ENCODE measurements at places on chromosomes 5 and 9.

- DNase-seq = no peak
These were observed 6.1 kb downstream of the ANKS6 start for GRCh38 chr9:98790134-98790841.

GRCh38 chr5:62732677-62733121 is 154.1 kb downstream of the LRRC70 start:
- no peak for DNase-seq

DNA sequence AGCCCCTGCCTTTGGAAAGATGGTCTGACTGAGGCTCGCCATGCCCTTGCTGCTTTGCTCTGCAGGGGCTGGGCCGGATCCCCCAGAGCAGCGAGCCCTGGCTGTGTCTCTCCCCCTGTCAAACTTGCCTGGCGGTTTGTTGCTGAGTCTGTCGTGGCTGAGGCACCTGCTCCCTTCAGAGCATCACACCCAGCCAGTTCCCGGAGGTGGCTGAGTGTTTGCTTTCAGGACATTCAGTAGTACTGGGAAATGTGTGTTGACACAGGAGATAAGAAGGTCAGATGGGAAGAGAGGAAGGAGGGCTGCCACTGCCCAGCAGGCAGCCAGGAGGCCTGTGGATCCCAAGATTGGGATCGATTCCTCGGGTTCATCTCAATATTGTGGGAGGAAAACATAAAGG is 62.9 kb downstream of the GADD45G start:
- DNase-seq = no peak

DNA sequence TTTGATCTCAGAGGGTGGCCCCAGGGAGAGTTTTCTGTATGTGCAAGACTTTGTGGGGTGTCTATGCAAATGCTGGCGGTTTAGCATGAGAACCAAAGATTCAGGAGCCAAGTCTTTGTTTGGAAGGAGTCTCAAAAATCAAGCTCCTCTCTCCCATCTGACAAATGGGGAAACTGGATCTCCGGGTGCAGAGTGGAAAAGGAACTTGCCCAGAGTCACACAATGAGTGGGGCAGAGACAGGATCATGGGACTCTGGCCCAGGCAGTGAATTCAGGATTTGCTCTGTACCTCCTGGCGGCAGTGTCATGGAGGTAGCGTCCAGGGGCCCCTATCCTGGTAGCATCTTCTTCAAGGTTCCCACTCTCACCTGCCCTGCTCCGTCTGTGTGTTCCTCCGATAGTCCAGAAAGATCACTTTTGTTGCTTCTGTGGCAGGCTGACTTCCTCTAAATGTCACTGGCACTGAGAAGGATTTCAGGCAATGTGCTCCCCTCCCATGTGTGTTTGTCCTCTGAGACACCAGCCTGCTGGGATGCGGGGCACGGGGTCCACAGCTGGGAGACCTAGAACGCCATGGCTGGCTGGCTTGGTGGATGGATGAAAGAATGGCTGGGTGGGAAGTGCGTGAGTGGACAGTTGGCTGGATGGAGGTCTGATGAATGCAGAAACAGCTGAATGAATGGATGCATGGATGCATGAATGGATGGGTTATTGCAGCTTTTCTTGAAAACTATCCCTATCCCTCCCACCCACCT is 3.6 kb downstream of the CCL19 start:
- no peak for DNase-seq

- no peak for DNase-seq
These were observed 731.8 kb downstream of the SEMA5A start for GRCh38 chr5:8814105-8814504.

- DNase-seq = no peak
These were observed 61.1 kb upstream of the SAP30L start for GRCh38 chr5:154384480-154385235.

GRCh38 chr9:84947412-84947972 is 278.0 kb downstream of the NTRK2 start:
- DNase-seq = no peak

- DNase-seq = no peak
These were observed 8.4 kb downstream of the DCANP1 start for GRCh38 chr5:135438636-135439221.

GRCh38 chr9:5671711-5672353 is 42.9 kb downstream of the RIC1 start:
- no peak for DNase-seq

- DNase-seq = no peak
These were observed 44.2 kb downstream of the NIPSNAP3B start for GRCh38 chr9:104808035-104808614.

- DNase-seq = no peak
These were observed 238.3 kb downstream of the FBXL17 start for GRCh38 chr5:108143581-108143980.

DNA sequence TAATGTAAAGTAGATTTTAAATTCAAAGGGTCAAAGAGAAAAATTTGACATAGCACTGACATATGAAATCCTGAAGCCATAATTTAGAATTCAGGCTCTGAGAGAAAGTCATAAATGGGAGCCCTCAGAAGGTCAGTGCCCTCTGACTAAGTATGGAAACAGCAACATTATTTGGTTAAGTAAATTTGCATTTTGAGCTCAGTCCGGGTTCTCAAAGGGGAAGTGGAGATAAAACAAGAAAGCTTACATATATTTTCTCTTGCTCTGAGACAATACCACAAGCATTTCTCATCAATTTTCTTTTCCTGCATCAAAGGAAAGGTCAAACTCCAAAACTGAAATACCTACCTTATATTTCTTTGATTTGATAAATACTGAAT is 348.0 kb downstream of the SEMA5A start:
- no peak for DNase-seq

- no peak for DNase-seq
These were observed 287.0 kb downstream of the DMRT2 start for GRCh38 chr9:1337169-1337568.

DNA sequence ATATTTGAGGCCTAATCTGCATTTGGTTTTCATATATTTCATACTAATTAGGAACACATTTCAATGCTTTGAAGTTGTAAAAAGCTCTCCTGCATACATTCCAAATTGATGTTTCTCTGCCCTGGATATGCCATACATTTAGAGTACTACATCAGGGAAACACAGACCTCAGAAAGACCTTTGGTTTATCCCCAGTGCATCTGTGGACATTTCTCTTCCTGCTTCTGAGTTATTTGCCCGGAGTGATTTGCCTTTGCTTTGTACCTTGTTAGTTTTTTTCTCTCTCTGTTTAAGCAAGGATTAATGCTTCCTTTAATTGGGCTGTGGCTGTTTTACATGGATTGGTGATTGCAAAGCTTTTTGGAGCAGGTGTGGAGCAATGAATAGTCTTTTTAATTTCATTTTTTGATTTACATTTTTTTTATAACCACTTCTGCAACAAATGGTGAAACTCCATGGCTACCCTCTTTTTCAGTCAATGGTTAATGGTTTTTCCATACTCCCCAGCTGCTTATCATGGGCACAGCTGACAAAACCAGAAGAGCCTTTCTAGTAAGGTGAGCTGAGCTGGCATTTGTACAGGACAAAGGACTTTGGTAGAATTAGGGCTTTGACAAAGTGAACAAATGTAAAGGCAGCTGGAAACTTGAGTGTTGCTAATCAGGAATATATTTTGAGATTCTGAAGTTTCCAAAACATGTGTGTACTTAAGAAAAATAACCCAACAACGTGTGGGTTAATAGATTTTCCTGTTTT is 54.2 kb downstream of the ZSWIM6 start:
- no peak for DNase-seq

DNA sequence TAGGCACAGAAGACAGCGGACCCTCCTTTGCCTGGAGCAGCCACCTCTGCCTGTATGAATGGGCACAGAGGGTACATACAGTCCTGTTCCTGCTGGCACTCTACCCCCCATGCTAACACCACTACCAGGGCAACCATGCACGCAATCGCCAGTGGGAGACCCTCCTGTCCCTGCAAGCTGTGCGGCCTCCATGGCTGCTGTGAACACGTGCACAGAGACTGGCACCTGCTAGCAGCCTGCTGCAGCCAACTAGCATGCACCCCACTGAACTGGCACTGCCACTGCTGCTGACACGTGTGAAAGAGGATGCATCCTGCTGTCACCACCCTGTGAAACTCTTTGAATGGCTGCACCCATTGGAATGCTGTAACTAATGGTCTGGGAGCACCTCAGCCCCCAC is 885.2 kb upstream of the ARRDC3 start:
- DNase-seq = no peak

- DNase-seq = no peak
These were observed 31.2 kb upstream of the NDUFB6 start for GRCh38 chr9:32603914-32604852.

- DNase-seq = no peak
These were observed 268.4 kb downstream of the PLK2 start for GRCh38 chr5:58191443-58191842.

- DNase-seq = peak; percentile 46
These were observed 4.9 kb upstream of the ROR2 start for GRCh38 chr9:91954841-91955471.

GRCh38 chr5:67773411-67774266 is 441.9 kb upstream of the PIK3R1 start:
- DNase-seq = no peak

- no peak for DNase-seq
These were observed 4.5 kb downstream of the RALGDS start for GRCh38 chr9:133116346-133117231.

DNA sequence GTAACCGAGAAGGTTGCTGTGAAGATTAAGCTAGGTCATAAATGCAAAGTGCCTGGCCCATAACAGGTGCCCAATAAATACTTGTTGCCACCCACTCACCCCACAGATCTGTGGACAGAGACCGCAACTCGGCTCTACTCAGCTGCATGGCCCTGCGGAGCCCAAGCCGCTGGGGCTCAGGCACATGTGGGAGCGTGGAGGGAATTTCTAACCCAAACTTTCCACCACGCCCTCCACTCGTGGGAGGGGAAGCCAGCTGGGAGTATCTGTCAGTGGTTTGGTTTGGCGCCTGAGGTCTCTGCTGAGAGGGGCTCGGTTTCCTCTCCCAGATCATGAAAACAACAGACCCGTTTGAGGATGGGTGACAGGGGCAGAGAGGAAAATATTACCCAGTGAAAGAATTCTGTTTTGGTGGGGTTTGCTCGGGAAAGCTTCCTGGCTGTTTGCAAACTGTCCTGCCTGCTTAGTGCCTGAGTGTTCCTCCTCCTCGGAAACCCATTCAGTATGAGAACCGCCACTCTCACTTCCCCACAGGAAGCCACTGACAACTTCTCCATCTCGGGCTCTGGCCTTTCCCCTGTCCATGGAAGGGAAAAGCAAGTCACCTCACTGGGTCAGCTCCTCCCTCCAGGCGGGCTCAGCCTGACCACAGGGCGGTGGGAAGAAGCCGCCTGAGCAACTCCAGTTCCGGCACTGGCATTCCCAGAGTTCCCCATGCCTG is 60.1 kb downstream of the RGS3 start:
- DNase-seq = no peak

DNA sequence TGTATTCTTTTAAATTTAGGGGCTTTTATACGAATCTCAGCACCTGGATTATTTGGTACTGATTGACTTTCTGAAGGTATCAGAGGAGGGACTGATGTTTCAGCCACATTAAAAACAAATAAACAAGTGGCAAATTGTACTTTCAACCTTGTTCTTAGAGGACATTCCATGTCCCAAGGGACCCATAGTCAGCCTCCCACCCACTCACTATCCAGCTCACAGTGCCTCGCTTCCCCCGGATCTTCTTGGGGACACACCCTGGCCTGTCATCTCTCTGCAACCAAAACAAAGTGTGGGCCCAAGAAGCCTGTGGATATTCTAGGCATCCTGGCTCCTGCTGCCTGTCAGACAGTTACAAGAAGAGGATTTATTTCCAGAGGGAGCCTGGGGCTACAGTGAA is 8.8 kb upstream of the BOD1 start:
- DNase-seq = no peak

- no peak for DNase-seq
These were observed 617.6 kb downstream of the KIF4B start for GRCh38 chr5:155631116-155631515.

GRCh38 chr9:124941679-124942561 is 1.0 kb upstream of the GOLGA1 start:
- DNase-seq = no peak

GRCh38 chr9:3976865-3977613 is 322.8 kb downstream of the GLIS3 start:
- DNase-seq = no peak

- DNase-seq = no peak
These were observed 15.5 kb downstream of the RMI1 start for GRCh38 chr9:83996126-83996525.

DNA sequence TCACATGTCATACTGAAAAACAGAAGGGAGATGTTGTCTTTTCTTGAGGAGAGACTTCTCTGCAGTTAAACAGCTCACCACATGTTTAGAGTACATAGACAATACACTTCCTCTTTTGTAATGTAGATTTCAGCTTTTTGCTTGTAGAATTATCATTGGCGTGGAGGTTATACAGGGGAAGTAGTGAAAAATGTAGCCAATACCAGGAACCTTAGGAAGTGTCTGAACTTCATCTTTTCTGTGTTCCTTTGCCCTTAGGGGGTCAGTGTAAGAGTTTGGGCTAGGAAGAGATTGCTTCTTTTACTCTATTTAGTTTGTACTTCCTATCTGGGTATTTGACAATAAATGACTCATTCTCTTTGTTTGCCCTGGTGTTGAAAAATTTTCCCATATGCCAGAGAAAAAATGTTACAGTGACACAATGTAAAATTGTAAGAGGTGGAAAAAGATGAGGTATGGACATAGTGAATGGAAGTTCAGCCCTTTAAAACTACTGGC is 21.0 kb upstream of the CDKN2B start:
- no peak for DNase-seq

DNA sequence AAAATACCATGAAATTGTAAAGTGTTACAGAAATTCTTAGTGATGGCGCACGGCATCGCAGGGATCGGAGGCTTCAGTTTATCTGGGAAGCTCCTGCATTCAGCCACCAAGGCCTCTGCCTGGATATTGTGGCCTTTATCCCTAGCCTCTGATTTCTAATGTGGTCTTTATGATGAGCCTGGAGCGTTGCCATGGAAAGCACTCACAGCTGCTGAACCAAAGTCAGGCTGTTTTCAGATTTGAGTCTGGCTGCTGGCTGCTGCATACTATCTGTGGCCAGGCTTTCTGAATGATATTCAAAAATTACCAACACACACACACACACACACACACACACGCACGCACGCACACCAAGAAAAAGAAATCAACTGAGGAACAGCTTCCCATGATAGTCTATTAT is 101.1 kb upstream of the ZNF366 start:
- DNase-seq = no peak

DNA sequence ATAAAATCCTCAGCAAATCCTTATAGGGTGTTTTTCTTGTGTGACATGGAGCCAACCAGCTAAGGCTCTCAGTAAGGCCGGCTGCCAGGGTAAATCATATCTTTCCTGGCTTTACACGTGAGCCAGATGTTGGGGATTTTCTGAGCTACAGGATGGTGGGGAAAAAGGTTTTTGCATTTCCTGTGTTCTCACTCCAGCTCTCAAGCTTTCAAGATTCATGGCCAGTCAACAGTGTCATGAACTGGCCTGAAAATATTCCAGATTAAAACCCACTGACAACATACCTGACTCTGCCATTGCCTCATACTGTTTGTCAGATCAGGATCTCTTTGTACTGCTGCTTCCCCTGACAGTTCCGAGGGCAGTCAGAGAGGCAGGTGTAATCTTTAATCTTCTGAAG is 306.9 kb downstream of the GLIS3 start:
- no peak for DNase-seq

- no peak for DNase-seq
These were observed 83.2 kb downstream of the IRX1 start for GRCh38 chr5:3678801-3679200.
